D721Med (cell line): ENCODE measurements at places on chromosomes 1 and 21.

GRCh38 chr1:68093737-68094136 lies 43.3 kb upstream of the DIRAS3 start:
- no peak for DNase-seq

GRCh38 chr1:6805004-6805416 lies 19.8 kb downstream of the CAMTA1 start:
- DNase-seq: no peak

DNA sequence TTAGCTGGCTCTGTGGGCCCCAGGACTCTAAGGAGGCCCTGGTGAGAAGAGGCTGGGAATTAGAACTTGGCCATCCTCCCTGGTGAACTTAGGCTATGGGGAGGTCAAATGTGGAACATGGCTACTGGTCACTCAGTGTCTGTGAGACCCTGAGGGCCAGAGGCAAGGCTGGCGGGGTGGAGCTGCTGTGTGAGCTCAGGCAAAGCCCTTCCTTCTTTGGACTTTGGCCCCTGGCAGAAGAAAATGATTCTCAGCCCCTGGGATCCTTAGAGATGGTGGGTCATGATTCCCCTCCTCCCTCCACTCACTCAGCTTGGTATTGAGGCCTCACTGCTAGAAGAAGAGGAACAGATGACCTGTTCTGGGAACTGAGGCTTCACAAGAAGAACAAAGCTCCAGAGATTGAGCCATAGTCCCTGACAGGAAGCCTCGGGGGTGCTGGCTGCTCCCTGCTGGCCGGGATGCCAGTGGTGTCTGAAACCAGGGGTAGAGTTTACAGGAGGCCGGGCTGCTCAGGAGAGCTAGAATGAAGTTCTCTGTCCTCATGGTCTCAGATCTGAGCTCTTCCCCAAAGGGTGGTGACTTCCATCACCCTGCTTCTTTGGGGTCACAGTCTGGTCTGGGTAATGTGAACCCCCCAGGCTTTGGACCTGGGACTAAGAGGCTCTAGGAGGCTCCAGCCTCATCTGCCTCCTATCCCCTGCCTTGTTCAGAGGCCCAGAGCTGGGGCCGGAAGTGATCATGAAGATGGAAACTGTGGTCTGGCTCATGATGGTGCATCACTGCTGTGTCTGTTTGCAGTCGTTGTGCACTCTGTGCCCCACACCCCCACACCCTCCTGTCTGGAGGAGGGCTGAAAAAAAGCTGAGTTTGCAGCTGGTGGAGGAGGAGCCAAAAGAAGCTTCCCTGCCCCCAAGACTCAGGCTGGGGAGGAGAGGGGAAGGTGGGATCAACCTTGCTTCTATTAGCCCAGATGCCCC lies 905 bp downstream of the BTBD19 start:
- DNase-seq: no peak

- no peak for DNase-seq
Observed at GRCh38 chr1:234969581-234970400, 158.8 kb downstream of the TOMM20 start.

- no peak for DNase-seq
Observed at GRCh38 chr1:116847688-116848531, 61.8 kb upstream of the PTGFRN start.

DNA sequence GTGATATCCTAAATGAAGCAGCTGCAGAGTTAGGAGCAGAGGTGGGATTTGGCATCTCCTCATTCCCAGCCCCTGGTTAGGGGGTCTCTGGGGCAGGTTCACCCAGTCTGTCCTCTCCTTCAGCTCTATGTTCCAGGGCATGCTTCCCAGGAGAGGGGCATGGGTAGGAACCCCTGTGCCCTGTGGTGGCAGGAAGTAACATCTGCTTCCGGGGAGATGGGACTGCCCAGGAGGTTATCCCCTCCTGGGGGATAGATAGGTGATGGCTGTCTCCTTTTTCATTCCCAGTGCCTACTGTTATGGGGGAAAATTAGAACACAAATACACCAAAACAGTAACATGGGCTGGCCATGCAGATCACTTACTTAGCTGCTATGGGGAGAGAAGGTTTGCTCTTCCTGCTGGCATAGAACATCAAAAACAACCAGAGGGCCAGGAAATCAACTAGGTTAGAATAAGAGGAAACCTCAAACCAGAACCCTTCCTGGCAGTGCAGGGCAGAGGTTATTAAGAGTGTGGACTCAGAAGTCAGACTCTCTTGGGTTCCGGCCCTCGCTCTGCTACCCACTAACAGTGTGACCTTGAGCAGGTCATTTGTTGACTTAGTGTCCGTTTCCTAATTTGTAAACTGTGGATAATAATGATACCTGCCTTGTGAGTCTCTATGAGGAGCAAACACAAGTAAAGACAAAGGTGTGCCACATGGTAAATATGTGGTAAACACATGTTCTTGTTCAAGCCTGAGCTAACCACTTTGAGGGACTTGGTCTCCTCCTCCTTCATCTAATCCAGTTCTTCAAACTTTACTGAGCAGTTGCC lies 157.8 kb upstream of the JUN start:
- DNase-seq: no peak

GRCh38 chr1:204623894-204624361 lies 61.6 kb downstream of the LRRN2 start:
- DNase-seq: no peak

GRCh38 chr1:101314244-101314643 lies 77.4 kb downstream of the S1PR1 start:
- DNase-seq: no peak

DNA sequence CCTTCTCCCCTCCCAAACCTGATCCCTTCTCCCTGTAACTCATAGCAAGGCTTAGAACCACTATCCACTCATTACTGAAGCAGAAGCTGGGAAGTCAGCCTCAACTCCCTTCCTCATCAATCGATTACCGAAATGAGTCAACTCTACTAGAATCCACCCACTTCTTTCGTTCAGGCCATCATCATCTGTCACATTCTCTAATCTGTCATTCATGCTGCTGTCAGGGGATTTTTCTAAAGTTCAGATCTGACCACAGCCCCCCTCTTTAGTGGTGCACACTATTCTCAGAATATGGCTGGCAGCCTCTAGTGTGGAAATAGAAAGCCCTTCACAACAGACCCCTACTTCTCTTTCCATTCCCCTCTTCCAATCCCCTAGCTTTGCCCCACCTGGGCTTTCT lies 5.1 kb downstream of the NT5C1A start:
- DNase-seq: no peak

GRCh38 chr1:147215540-147215916 lies 9.6 kb downstream of the FMO5 start:
- no peak for DNase-seq

DNA sequence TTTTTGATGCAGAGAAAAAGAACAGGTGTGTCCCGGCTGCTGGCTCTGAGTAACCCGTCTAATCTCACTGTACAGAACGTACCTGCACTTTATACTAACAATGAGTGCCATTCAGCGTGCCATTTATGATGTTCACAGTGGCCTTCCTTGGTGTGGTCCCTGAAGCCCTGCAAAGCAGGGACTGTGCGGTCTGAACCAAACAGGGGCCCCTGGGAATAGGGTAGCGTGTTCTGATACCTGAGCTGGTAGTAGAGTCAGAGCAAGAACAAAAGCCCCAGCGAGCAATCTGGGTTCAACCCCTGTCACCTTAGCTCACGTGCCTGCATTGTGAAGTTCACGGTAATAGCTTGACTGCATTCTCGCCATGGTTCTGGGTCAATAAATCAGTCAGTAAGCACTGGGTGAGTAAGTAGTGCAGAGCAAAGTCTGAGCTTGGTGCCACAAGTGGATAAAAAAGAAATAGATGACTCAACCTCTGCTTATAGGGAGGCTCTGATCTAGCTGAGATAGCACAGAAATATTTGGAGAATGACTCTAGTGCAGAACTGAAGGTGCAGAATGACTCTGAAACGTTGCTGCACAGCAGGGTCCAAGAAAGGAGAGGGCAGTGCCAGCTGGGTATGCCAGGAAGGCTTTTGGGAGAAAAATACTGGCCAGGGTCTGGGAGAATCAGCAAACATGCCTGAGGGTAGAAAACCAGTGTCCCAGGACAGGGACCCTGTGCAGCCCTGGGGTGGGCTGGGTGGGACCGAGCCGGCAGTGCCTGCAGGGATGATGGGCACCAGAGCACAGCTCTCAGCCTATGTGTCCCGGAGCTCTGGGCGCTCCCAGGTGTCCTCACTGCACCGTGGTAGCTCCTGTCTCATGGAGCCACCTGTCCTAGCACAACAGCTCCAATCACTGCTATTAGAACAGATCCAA lies 125.9 kb downstream of the RHOU start:
- DNase-seq: no peak

DNA sequence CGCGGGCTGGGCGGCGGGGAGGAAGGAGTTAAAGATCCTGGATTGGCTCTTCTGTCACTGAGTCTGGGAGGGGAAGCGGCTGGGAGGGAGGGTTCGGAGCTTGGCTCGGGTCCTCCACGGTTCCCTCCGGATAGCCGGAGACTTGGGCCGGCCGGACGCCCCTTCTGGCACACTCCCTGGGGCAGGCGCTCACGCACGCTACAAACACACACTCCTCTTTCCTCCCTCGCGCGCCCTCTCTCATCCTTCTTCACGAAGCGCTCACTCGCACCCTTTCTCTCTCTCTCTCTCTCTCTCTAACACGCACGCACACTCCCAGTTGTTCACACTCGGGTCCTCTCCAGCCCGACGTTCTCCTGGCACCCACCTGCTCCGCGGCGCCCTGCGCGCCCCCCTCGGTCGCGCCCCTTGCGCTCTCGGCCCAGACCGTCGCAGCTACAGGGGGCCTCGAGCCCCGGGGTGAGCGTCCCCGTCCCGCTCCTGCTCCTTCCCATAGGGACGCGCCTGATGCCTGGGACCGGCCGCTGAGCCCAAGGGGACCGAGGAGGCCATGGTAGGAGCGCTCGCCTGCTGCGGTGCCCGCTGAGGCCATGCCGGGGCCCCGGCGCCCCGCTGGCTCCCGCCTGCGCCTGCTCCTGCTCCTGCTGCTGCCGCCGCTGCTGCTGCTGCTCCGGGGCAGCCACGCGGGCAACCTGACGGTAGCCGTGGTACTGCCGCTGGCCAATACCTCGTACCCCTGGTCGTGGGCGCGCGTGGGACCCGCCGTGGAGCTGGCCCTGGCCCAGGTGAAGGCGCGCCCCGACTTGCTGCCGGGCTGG lies at the start of gene NPR1:
Gene NPR1 (plus strand): TSS at position 170 of the 818 bp plus-strand sequence. CDS start 421 bp downstream, at position 591.
- DNase-seq: peak; percentile 53

DNA sequence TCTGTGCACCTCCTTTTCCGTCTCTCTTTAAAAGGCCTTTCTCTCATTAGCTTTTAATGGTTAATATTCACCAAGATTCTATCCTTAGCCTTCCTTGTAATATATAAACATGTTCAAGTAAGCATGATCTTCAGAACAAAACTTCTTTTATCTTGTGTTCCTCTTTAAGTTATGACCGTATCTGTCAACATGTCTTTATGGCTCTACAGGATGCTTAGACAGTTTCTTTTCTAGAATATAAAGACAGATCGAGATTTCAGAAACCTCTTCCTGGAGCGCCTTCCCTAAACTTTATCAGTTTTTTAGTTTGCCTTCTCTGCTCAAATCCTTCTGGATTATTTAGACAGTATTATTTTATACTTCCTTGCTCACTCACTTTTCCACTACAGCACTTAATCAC lies 7.2 kb downstream of the RO60 start:
- DNase-seq: no peak

- DNase-seq: no peak
Observed at GRCh38 chr1:221439747-221440501, 302.0 kb downstream of the DUSP10 start.

DNA sequence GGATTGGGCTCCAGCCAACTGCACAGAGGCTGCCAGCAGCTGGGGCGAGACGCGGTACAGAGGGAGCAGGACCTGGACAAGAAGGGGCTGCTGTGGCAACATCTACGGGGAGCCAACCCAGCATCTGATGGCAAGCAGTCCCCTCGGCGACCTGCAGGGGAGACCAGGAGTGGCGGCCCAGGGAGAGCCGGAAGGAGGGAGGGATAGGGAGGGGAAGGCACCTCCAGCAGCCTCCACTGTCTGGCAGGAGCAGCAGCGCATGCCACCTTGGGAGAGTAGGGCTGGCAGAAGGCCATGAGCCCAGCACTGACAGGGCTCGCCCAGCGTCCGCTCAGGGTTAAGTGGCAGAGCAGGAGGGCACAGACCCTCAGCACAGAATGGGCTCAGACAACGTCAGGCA lies 17.3 kb downstream of the CHD5 start:
- no peak for DNase-seq

- no peak for DNase-seq
Observed at GRCh38 chr1:160438935-160439334, 38.6 kb downstream of the VANGL2 start.

- no peak for DNase-seq
Observed at GRCh38 chr1:231523816-231524215, 4.7 kb upstream of the TSNAX start.

DNA sequence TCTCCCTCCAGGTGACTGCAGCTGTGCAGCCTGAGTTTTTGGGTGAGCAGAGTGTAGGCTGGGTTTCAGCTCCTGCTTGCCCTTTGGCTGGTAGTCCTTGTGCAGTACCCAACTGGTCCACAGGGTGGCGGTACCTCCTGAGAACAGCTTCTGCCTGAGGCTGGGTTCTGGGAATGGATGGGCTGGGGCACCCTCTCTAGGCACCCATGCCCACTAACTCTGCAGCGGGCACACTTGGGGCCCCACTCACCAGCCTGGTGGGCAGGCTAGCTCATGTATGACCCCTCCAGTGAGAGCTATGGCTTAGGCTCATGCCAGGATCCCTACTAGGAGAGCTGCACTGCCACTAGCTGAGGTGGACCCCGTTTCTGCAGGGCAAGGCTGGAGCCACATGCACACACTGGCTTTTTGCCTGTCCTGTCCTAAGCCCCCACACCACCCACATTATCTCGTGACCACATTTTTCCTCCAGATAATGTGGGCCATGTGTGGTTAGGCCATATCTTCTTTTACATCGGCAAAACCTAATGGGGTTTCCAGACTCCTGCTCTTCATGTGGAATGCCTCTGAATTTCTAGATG lies 15.5 kb upstream of the GSTM4 start:
- no peak for DNase-seq

DNA sequence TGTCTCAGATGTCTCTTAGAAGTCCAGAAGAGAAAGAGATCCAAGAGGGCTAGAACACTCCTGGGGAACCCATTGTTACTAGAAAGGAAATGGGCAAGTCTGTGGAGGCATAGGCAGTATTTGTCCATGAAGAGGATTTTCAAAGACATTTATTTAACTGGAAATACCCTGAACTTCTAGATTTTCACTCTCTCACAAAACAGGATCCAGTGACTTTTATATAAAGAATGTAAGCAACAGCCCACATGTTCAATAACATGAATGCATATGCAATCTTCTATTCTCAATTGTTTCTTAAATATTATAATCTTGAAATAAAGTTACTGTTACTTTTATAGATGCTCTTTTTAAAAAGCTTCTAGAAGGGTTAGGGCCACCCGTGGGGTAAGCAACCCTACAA lies 53.4 kb downstream of the TBX15 start:
- no peak for DNase-seq
